ENCODE measurements at places on chromosomes 1 and 21.
A peak's percentile ranks its signal among the peaks of the same experiment; 100 is the strongest.

- DNase-seq: no peak
Observed at GRCh38 chr1:7421471-7422075, 349.5 kb upstream of the VAMP3 start.

- DNase-seq: no peak
Observed at GRCh38 chr1:67888216-67889106, 55.2 kb upstream of the GNG12 start.

DNA sequence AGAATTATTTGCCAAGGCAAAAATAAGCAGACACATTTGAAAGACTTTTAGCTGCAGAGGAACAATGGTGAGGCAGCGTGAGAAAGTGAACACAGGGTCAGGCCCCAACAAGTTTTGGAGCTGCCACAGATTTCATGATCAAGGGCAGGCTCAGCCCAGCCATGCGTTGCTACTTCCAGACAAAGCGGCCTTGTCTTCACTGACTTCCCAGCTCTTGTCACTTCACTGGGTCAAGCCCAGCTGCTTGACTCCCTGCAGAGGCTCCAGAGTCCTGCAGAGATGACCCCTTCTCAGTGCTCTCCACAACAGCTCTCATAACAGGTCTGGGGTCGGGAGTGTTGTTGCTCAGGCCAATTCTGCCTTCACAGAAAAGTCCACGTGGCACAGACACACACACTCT lies 35.8 kb downstream of the HHAT start:
- DNase-seq: no peak

DNA sequence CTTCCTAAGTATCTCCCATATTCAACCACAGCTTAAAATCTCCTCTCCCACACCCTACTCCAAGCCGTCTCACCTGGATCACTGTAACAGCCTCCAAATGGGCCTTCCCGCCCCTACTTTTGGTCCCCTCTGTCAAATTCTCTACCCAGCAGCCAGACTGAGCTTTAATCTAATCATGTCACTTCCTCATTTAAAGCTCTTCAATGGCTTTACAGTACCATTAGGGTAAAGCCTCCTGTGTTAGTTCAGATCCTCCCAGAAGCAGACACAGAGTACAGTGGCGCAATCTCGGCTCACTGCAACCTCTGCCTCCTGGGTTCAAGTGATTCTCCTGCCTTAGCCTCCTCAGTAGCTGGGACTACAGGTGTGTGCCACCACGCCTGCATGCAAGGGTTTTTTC lies 46.8 kb upstream of the PSEN2 start:
- DNase-seq: no peak

DNA sequence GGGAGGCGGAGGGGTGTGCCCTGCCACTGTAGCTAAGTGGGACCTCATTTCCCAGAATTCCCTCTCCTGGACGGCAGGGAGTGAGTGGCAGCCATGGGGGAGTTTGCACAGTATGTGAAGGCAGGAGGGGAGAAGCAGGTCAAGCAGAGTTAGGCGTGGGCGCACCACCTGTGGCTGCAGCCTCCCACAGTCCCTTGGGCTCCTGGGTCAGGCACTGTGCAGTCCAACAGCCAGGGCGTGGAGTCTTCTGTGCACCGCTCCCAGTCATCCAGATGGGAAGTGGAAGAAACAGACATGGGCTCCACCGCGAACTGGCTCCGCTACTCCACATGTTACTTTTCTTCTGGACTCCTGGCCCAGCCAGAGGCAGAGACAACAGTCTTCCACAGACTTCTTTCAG lies 85.4 kb upstream of the TIAM1 start:
- DNase-seq: no peak

- DNase-seq: peak; percentile 18
Observed at GRCh38 chr1:151166505-151166956, 587 bp downstream of the SCNM1 start.

DNA sequence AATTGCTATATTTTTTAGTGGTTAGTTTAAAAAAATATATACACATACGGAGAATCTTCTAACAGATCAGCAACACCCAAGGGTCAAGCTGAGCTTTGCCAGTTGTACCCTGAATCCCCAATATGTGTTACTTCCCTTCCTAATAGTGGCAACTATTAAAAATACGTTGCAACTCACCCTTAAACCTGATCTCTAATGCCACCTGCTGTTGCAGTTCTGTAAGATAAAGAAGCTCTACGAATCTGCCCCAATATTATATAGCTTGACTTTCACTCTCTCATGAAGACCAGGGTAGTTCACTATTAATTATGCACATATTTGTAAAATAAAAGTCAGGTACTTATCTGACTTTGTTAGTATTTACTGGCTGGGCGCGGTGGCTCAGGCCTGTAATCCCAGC lies 58.4 kb downstream of the ASH1L start:
- DNase-seq: no peak

GRCh38 chr1:84254703-84255238 lies 46.7 kb upstream of the SAMD13 start:
- no peak for DNase-seq

GRCh38 chr1:81129366-81129765 lies 671.4 kb upstream of the ADGRL2 start:
- no peak for DNase-seq

DNA sequence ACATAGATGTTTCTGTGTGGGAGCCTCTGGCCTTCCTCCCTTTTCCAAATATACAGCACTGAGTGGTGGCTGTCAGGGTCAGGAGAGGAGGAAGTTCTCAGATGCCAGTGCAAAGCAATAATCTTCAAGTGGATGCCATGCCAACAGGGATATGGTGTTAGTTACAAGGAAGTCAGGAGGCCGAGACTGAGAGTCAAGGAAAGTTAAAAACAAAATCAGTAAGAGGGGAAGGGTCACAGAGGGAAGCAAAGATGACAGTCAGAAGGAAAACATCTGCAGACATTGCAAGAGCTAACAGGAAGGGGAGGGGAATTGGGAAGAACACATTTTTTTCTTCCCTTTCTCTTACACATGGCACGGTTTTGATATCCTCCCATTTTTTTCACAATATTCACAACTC lies 691.4 kb downstream of the ADGRL2 start:
- no peak for DNase-seq

DNA sequence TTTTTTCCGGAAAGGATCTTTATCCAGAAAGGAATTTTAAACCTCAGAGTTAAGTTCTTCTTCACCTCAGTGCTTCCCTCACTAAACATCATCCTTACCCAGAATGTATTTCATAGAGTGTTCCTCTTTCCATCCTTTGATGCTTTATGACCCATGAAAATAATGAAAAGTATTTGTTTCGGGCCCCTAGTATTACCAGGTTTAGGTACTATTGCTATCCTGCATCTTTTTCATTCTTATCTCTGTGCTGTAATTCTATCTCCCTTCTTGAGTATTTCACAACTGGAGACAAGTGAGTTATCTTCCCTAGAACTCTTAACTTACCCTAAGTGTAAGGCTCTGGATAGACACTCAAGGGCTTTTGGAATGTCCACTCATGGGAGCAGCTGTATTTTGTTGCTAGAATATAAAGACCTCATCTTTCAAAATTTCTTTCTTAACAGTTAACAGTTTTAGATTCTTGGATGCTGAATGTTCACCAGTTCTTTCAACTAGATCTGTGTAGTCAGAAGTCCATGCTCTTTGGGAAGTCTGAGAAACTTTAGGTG lies 26.2 kb downstream of the UCK2 start:
- DNase-seq: no peak

- DNase-seq: no peak
Observed at GRCh38 chr1:195714248-195714647, 894.0 kb downstream of the KCNT2 start.

GRCh38 chr1:228282329-228283042 lies 74.6 kb downstream of the OBSCN start:
- DNase-seq: no peak

GRCh38 chr1:228267962-228268880 lies 60.4 kb downstream of the OBSCN start:
- no peak for DNase-seq

DNA sequence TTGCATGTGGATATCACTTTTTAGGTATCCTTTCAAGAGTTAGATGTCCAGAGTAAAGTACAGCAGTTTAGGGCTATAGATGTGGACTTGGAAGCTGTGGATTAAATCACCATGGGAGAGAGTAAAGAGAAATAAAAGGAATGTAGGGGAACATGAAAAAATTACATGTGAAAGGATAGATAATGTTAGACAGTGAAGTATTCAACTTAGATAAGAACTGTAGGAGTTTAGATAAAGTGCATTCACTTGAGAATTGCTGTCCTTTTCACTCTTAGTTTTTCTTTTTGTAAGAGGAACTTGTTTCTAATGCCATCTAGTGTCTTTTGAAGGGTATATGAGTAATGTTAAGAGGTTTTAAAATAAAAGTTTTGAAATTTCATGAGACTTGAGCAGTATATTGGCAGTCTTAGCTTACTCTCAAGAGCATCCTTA lies 40.1 kb downstream of the MAST2 start:
- peak; percentile 17 for DNase-seq

DNA sequence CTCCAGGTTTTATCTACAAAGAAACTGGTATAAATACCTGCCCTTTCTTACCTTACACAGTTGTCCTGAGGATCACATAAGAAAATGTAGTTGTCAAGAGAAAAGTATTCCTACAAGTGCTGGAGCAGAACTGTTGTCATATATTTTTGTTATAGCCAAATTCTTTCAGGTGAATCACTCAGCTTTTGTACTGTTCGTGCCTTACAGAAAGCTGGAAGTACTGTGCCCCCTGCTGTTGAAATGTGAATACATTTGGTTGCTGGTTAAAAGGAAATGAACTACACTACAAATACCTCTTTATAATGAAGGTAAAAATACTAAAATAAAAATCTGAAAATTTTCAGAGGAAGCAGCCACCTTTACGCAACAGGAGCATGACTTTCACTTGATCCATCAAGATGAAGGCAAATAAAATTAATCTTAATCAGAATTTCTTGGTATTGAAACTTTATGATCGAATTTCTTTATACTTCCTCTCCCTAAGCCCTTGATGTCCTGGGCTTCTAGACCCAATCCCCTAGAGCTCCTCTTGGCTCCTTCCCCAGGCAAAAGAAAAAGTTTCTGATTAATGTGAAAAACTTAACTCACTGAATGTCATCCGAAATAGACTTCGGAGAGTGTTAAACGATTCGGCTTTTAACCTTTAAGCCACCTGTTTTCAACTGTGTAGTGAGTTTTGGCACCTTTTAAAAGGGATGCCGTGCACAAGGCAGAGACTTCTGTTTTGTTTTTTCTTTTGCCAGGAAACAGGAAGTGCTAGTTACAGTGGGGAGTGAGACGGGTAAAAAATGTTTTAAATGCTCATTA lies 12.5 kb downstream of the CHML start:
- peak; percentile 72 for DNase-seq

DNA sequence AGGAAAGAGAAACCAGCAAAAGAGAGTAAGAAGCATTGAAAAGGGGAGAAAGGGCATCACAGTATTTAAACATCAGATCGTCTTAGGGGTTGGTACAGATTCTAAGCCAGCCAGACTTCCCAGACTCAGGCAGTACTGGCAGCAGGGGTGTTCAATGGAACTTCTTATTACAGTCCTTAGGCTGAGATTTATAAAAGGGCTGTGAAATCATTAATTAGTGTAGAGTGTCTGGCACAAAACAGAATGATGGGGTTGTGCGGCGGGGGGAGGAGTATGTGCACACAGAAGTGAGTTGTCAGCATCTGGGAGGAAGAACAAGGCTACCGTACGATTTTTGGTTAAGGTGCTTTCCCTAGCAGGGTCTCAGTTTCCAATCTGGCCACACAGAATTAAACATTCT lies 38.2 kb downstream of the ARHGEF11 start:
- no peak for DNase-seq

Measured in stromal cell of bone marrow (primary cell).